Activated CD4-positive, alpha-beta T cell treated with anti-CD3 and anti-CD28 coated beads, Interleukin-2, amount 10 ng/mL, durations not matched to agents 7 days and 5 days (primary cell): ENCODE measurements at places on chromosomes 16 and 17. TPM values are rescaled to one million over a fixed set of nuclear protein-coding genes. Genes with fewer than 3 reads are reported as not detected.

ETV4 gene
- total RNA-seq = not detected

GRCh38 chr16:19532601-19533000 is 8.9 kb downstream of the CCP110 start:
- no peak overlapping the region for H3K4me3 ChIP-seq
- no peak overlapping the region for H3K27ac ChIP-seq
- peaks cover 4% of the 10 kb centered on the region for H3K4me1 ChIP-seq
- peaks cover 51% of the 10 kb centered on the region for H3K36me3 ChIP-seq

GRCh38 chr16:790086-790485 is 1.7 kb downstream of the CHTF18 start:
- no peak overlapping the region for H3K27ac ChIP-seq
- peak overlapping the region; percentile 64 for H3K4me3 ChIP-seq
- no peaks in the 10 kb centered on the region for H3K27me3 ChIP-seq

CPD gene
- 19.9 TPM for total RNA-seq
